Hematopoietic multipotent progenitor cell treated with erythropoietin and hydrocortisone succinate and interleukin-3 and kit ligand, for 6 days (in vitro differentiated cells): ENCODE measurements at places on chromosomes 7 and 10.

DNA sequence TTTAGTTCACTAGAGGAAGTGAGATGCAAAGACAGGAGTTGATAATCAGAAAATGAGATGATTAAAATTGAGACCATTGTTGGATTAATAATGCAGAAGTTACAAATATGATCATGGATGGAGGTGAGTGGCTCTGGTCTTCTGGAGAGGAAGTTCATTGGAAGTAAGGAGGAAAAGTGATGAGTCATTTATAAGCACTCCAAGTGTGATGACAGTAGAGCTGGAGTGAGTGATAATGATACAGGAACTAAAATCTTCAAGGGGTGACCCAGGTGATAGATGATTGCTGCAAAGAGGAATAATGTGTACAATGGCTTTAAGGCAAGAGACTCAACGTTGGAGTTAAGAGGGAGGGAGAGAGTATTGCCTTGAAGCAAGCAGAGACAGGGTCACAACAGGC is 20.7 kb downstream of the ZNF32 start:
- DNase-seq: no peak

- DNase-seq: no peak
Measured at GRCh38 chr7:15327001-15327400, 234.8 kb downstream of the AGMO start.

DNA sequence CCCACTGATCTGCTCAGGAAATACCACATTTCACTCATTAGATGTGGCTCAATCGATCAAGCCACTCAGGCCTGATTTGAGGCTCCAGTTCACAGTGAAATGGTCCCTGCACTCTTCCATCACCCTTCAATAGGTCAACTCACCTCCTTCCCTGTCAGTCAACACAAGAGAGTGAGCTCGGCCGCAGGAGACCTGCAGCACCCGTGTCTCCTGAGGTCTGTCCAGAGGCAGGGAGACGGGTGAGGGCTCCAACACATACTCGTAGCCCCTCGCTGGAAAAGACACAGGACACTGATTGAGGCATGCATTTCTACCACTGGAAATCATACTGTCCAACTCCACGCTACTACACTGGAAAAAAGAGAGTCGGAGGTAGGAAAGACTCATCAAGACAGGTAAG is 7.1 kb downstream of the RCC1L start:
- no peak for DNase-seq

DNA sequence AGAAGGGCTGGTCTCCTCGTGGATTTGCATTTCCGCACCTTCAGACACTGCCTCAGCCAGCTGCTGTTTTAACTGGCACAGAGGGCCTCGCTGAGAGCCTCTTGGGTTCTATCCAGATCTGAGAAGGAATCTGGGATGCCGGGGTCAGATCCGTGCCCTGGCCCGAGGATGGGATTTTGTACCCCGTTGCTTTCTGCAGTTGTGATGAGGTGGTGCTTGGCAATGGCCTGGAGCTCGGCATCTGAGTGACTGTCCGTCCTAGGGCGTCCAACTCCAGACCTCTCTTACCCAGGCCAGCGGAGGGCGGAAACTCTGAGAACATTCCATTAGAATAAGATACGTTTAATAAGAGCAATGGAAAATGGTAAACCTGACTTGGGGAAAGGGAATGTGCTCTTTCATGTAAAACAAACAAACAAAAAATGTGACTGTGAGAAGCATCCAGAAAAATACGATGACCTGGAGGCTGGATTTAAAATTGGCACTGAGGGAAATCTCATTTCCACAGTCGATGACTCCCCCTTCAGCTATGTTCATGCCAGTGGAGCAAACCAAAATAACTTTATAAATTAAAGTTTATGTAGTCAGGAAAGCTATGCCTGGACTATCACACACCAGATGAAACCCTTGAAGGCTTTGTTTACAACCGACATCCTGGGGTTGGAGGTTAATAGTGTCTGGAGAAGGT is 39.6 kb downstream of the GRK5 start:
- DNase-seq: no peak

- peak; percentile 9 for DNase-seq
Measured at GRCh38 chr7:21543528-21544302, 876 bp downstream of the DNAH11 start.

DNA sequence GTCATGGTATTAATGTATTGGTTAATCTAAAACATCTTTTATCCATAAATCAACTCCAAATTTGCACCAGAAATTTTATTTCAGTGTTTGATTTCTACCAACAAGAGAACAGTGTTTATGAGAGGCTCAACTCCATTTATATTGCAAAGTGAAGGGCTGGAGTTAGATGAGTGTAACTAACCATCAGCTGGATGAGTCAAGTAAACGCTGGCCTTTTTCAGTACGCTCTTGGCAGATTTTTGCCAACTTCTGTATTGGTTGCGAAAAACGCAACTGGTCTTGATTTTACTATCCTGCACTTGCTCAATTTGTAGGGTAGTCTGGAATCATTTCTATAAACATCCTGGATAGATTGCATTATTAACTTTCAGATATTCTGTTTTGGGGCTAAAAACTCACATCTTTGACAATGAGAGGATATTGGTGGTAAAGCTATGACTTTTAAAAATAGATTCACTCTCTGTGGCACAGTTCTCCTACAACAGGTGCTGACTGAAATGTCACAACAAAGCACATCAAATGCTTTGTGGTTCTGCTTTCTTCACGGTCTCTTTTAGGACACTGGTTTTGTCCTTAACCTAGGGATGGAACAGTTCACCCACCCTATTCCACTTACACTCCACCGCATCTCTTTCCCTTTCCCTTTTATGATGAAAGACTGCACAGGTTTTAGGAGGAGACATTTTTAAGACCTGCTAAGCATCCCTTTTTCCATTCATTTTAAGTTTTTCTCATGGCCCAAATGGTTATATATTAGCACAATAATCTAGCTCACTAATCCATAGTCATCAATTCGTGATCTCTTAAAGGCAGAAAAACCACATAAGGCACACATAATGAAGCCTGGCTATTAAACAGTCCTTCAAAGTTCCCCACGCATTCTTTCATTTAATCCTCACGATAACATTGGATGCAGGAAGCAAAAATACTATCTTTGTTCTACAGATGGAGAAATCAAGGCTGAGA is 12.8 kb downstream of the CACNA2D1 start:
- no peak for DNase-seq

DNA sequence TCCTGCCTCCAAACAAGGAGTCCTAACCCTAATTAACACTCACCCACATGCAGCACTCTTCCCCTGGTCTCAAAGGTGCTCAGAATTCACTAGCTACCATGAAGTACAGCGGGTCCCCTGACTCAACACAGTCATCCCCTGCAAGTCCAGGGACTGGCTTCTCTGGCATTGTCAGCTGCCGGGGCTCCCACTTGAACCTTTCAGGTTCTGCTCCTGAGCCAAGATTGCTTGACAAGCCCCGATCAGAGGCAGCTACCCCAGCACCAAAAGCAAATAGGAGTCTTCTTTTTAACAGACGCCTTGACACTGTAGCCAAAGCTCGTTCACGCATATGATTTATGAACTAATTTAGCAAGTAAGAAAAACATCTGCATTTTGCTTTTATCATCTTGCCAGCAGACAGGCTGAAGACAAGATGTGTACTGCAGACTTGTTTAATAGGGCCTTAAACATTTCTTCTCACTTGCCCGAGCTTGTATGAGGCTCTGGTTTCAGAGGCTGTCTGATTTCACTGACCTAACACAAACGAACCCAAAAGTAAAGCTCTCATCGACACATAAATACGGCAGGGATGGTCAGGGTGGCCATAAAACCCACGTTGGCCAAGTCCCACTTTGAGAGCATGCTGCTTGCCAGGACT is 67.6 kb upstream of the ADAM12 start:
- DNase-seq: no peak

DNA sequence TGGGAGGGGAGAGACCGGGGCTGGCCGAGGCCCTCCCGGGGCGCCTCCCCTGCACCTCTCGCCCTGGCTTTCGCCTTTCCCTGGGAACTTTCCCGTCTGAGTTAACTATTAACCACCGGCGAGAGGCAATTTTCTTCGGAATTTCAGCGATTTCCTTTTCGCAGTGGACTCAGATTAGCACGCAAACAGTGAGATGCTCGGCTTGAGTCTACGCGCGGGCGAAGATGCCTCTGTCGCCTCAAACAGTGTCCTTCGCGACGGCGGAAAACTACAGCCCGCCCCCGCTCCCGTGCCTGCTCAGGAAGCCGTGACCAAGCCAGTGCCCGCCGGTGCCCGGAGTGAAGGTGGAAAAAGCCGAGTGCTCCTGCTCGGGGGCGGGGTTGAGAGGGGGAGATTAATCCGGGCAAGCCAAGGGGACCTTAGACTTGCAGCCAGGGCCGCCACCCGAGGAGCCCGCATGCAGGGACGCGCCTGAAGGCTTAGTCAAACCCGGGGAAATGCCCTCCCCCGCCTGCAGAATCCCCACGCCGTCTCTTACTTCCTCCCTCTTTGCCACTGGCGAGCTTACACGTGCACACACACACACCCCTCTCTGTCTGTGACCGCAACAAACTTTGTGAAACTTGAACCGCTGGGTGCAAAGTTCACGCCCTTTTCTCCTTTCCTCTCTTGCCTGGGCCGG is 14.5 kb upstream of the PAX2 start:
- peak; percentile 34 for DNase-seq

- no peak for DNase-seq
Measured at GRCh38 chr10:65319493-65319892, 1606.3 kb upstream of the LRRTM3 start.

DNA sequence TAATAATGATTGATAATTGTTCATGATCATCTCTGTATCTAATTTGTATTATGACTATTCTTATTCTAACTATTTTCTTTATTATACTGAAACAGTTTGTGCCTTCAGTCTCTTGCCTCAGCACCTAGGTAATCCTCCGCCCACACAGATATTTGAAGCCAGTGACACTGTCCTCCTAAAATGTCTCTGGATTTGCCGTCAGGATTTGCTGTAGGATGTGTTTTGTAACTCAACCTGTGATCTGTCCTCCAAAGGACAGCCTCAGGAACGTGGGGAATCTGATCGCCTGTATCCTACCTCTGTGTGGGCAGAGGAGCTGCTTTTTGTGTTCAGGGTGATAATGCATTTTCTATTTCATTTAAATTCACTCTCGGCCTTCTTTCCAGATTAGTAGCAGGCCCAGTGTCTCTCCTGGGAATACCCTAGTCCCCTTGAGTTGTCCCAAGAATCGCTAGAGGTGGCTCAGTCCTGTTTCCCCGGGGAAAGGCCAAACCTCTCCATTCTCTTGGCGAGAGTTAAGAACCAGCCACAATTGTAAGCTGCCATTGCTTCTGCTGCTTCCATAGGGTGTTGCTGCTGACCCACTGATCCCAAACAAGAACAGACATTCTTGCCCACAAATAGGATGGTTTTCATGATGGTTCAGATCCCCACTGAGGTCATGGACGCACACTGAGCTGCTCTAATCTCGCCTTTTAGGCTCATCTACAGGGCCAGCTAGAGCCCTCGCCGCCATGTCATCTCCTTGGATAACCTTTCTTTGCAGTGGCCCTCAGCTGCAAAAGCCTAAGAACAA is 136.2 kb upstream of the KCNMA1 start:
- DNase-seq: no peak
